Caco-2 (cell line): ENCODE measurements at places on chromosomes 6 and 20. TPM values are rescaled to one million over a fixed set of nuclear protein-coding genes. Genes with fewer than 3 reads are reported as not detected.

GRCh38 chr6:128395596-128395995 lies 124.8 kb downstream of the PTPRK start:
- DNase-seq = no peak

LY6G6F gene
- total RNA-seq = not detected in 2 replicates

GRCh38 chr6:13407709-13408695 lies 79.4 kb downstream of the GFOD1 start:
- DNase-seq = no peak

DNA sequence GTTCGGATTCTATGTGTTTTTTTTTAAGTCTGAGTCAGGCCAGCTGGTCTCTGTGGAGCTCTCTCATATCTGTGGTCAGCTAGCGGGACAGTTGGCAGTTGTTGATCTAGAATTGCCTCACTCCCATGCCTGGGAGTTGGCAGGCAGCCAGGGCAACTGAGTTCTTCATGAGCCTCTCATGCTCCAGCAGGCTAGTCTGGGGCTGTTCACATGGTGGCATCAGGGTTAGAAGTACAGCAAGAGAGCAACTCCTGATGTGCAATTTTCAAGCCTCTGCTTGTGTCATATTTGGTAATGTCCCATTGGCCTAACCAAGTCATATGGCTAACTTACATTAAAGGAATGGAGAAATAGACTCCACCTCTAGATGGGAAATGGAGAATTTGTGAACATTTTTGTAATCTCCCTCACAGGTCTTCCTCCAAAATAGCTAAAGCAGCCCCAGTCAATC lies 6.7 kb upstream of the IFT52 start:
- DNase-seq = no peak

- no peak for DNase-seq
These were observed 76.2 kb downstream of the WASF1 start for GRCh38 chr6:110103260-110103659.

DNA sequence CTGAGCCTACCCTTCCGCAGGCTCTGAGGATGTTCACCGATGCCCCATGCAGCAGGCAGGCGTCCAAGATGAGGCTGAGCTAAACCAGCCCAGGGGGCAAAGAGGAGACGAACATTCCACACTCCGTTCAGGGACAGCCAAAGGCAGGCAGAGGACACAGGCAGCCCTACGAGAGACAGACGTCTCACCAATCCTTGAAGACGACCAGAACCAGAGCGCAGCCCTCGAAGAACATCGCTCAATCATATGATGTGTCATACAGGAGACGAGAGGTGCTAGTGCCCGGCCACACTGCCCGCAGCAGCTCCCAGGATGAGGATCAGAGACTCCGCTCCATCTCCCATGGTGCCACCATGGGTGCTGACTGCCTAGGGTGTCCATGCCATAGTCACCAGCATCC lies 35.6 kb upstream of the TMEM181 start:
- DNase-seq = no peak

GRCh38 chr20:63118303-63119120 lies 97.4 kb downstream of the YTHDF1 start:
- peak; percentile 40 for DNase-seq

DNA sequence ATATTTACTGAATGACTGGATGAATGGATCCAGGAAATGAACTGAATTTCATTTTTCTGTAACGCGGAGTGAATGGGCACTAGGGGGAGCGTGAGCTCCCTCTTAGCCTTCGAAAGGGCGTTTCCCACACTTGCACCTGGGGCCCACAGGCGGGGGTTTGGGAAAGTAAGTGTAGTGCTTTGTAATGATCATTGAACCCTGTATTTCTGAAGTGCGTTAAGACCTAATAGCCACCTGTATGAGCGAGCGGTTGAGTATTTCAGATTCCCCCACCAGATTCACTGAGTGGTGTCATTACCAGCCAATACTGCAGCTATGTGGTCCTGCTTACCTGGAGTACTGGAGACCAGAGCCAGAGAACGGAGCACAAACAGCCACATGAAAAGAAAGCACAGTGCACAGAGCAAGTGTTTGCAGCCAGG lies 10.5 kb downstream of the SYTL3 start:
- DNase-seq = no peak

SLC44A4 gene
- 0.57 TPM in 1 of 2 replicates, not detected in the other for total RNA-seq

IRF4 gene
- not detected in 2 replicates for total RNA-seq

- no peak for DNase-seq
These were observed 1.3 kb downstream of the SLCO4A1 start for GRCh38 chr20:62643521-62644043.

DNA sequence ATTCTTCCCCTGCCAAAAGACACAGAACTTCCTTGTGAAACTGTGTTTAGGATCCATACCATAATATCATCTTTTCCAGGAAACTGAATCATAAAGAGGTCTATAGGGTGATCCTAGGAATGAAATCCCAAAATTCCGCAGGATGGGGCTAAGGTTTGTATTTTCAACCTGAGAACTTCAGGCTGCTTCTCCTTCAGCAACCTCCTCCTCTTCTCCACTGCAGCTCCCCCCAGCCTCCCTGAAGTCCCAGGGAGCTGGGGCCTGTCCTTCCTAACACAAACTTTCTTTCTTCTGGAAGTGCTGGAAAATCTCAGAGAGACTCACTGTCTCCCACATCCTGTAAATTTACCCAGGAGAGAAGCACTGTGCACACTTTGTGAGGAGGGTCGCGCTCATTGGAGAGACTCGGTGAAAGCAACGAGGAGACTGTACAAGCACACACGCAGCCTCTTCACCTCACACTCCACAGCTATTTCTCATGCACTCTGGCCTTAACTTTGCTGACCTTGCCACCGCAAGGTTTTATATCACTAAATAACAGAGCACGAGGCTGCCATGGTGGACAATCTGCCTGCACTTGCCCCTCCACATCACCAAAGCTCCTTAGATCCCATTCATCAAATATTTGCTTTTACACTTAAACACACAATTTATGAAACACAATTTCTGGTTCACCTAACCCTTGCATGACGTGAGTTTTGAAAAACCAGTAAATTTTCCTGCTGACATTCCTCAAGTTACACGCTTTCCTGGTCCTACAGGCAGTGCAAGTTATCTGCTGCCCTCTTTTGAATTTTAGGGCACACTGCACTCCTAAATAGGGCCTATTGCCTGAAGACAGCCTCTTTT lies 14.3 kb downstream of the ID4 start:
- DNase-seq = peak; percentile 54

- no peak for DNase-seq
These were observed 73.3 kb downstream of the IGF2R start for GRCh38 chr6:160042014-160042773.

MDFI gene
- total RNA-seq = 0.51 TPM in 1 of 2 replicates, not detected in the other

DNA sequence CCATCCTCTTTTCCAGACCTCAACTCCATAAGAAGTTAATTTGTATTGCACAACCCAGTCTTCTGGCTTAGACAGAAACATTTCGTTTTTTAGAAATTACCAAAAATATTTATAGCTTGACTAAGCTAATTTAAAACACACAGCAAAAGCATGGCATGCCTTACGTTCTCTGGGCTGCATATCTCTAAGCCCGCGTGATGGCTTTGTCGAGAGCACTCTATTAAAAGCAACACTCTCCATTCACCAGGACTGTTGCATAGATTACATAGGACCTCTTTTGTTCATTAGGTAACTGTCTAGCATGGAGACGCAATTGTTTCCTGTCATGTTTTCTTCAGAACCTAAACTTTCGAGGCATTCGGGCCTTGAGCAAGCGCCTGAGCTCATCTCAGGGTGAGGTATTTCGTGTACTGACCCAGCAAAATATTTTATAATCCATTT lies 104.5 kb downstream of the IBTK start:
- DNase-seq = no peak

GRCh38 chr6:73803562-73804241 lies 107.7 kb downstream of the CD109 start:
- DNase-seq = peak; percentile 48

GRCh38 chr20:47262365-47263013 lies 94.0 kb downstream of the ZMYND8 start:
- DNase-seq = no peak

DNA sequence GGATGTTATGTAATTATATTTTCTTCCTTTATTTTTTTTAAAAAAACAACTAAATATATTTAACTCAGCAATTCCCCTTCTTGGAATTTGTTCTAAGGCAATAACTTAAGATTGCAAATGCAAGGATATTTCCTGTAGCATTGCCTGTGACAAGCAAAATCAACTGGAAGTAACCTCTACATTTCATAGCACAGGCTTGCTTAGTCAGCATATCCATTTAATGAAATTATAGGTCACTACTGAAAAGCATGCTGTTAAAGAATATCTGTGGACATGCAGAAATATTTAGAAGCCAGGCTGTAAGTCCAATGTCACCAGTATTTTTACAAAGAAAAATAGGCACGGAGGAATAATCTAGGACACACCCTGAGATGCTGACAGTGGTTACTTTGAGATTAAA lies 8.7 kb upstream of the MEP1A start:
- DNase-seq = no peak

DNA sequence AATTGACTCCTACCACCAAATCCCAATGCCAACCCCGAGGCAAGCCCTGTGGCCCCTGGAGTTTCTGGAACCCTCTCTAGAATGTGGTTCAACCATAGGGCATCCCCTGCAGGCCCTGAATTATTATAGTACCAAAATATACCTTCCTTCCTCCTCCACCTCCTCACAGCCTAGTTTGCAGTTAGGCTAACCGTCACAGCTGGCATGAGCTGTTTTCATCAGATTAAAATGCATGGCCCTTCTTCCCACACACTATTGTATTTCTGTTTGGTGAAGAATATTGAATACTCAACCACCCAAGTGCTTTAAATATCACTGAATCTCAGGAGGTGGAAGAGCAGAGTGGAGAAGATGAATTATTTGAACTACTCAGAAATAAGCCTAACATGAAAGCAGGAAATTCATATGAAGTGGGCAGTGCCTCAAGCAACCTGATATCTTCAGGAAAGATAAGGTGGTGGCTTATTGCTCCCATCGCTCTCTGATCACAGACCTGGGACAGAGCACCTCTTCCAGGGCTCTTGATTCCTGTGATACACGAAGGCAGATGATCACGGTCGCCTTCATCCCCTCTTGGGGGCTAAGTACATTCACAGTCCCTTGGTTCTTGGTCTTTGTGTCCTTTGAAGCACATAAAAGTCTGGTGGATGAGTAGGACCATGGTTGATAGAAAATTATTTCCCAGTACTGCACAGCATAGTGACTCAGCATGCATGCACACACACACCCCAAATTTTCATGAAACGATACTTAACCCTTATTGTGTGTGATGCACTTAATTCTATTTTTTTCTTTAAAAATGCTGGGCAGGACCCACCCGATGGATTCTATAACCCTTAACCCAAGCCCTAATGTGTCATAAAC lies 90.9 kb downstream of the PSMG4 start:
- no peak for DNase-seq

- no peak for DNase-seq
These were observed 43.6 kb downstream of the NTSR1 start for GRCh38 chr20:62752181-62752670.

- no peak for DNase-seq
These were observed 42.9 kb downstream of the BCAS4 start for GRCh38 chr20:50837532-50838321.

- DNase-seq = no peak
These were observed 73.9 kb upstream of the NRSN1 start for GRCh38 chr6:24051942-24052589.

GPR63 gene
- total RNA-seq = 0.11 and 0.16 TPM in 2 replicates

DNA sequence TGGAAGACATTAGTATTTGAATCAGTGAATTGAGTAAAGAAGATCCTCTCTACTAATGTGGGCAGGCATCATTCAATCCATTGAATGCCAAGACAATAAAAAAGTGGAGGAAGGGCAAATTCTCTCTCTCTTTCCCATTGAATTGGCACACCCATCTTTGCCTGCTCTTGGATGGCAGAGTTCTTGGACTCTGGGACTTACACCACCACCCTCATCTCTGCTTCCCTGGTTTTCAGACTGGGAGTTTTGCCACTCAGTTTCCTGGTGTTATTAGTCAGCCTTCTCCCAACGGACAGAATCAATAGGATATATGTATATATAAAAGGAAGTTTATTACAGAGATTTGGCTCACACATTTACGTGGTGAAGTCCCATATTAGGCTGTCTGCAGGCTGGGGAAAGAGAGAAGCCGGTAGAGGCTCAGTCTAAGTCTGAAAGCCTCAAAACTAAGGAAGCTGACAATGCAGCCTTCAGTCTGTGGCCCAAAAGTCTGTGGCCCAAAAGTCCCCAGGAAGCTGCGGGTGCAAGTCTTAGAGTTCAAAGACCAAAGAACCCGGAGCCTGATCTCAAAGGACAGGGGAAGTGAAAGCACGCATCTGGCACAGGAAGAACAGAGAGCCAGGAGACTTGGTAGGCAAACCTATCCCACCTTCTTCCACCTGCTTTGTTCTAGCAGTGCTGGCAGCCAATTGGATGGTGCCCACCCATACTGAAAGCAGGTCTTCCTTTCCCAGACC lies 64.4 kb downstream of the SMPDL3A start:
- no peak for DNase-seq

DNA sequence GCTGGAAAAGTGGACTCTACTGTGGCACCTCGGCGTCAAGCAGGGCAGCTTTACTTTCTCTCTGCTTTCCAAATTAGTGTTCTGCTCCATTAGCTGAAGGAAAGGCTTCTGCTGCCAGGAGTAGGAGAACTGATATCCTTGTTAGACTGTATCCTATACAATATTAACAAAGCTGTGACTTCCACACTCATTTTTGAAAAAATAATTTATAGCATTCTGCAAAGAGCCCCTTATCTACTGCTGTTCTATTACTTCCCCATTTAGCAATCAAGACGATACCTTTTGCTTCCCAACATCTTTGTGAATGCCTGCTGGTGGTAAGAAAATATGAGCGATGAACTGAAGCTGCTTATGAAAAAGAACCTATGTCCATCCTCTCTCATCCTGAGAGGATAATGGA lies 151.1 kb downstream of the UBE3D start:
- no peak for DNase-seq

- DNase-seq = no peak
These were observed 11.7 kb upstream of the SCUBE3 start for GRCh38 chr6:35202066-35202546.

HLA-DMB gene
- not detected in 2 replicates for total RNA-seq

FNDC1 gene
- total RNA-seq = not detected in 2 replicates

MEP1A gene
- total RNA-seq = 8.1 and 12.0 TPM in 2 replicates

MUCL3 gene
- 0.16 TPM in 1 of 2 replicates, not detected in the other for total RNA-seq

DNA sequence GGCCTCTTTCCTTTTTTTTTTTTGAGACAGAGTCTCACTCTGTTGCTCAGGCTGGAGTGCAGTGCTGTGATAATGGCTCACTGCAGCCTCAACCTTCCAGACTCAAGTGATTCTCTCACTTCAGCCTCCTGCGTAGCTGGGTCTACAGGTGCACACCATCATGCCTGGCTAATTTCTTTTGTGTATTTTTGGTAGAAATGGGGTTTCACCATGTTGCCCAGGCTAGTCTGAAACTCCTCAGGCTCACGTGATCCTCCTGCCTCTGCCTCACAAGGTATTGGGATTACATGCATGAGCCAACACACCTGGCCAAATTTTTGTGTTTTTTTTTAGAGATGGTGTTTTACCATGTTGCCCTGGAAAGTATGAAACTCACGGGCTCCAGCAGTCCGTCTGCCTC lies 29.3 kb downstream of the SRC start:
- no peak for DNase-seq
